AG20443 (cell line): ENCODE measurements at places on chromosomes 12 and 14.

- DNase-seq: no peak
These were observed 2.4 kb downstream of the RILPL1 start for GRCh38 chr12:123531091-123531490.

GRCh38 chr14:99586054-99586760, 17.8 kb downstream of the CCDC85C start:
- DNase-seq: no peak

GRCh38 chr12:20212658-20213555, 155.4 kb upstream of the PDE3A start:
- DNase-seq: peak; percentile 93

GRCh38 chr14:67644428-67644827, 24.7 kb downstream of the ARG2 start:
- no peak for DNase-seq

GRCh38 chr12:20510811-20511210, 142.5 kb downstream of the PDE3A start:
- no peak for DNase-seq

GRCh38 chr12:92634202-92634601, 68.6 kb upstream of the PLEKHG7 start:
- no peak for DNase-seq

DNA sequence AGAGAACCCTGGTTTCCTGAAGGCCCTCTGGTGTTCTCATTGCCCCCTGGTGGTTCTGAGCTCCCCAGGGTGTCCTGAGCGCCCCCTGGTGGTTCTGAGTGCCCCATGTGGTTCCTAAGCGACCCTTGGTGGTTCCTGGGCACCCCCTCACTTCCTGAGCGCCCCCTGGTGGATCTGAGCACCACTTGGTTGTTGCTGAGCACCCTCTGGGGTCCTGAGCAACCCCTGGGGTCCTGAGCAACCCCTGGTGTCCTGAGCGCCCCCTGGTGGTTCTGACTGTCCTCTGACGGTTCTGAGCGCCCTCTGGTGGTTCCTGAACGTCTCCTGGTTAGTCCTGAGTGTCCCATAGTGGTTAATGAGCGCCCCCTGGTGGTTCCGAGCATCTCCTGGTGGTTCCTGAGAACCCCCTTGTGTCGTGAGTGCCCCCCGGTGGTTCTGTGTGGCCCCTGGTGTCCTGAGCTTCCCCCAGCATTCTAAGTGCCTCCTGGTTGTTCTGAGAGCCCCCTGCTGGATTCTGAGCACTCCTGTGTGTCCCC, 568.3 kb downstream of the TMEM121 start:
- no peak for DNase-seq

- peak; percentile 95 for DNase-seq
These were observed 864 bp downstream of the DNAJC22 start for GRCh38 chr12:49347311-49348193.

DNA sequence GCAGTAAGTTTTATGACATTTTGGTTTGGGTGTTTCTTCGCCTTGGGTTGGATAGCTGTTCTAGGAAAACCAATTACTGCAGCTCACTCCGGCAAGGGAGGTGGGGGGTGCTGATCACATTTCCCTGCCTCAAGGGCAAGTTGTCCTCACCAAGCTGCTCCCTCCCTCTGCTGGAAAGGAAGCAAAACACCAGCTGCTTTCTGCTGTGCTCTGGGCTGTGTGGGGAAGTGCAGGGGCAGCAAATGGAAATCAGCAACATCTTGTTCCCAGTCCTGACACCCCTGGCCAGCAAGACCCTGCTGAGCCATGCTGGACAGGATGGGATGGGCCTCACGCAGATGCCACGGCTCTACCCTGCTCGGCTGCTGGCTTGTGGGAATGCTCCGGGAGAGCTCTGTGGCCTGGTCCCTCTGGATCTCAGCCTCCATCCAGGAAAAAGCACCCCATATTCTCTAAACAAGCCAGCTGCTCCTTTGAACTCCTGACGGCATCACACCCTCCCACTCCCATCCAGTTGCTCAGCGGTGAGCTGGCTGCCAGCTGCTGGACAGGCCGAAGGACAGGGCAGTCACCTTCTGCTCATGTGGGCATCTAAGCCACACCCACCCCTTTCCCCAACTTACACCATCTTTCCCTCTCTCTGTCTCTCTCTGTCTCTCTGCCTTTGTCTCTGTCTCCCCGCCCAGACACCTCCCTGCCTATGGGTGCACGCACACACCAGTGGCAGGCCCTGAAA, 52.4 kb upstream of the EIF5 start:
- peak; percentile 90 for DNase-seq

GRCh38 chr12:52229836-52230343, 3.2 kb upstream of the KRT7 start:
- no peak for DNase-seq

DNA sequence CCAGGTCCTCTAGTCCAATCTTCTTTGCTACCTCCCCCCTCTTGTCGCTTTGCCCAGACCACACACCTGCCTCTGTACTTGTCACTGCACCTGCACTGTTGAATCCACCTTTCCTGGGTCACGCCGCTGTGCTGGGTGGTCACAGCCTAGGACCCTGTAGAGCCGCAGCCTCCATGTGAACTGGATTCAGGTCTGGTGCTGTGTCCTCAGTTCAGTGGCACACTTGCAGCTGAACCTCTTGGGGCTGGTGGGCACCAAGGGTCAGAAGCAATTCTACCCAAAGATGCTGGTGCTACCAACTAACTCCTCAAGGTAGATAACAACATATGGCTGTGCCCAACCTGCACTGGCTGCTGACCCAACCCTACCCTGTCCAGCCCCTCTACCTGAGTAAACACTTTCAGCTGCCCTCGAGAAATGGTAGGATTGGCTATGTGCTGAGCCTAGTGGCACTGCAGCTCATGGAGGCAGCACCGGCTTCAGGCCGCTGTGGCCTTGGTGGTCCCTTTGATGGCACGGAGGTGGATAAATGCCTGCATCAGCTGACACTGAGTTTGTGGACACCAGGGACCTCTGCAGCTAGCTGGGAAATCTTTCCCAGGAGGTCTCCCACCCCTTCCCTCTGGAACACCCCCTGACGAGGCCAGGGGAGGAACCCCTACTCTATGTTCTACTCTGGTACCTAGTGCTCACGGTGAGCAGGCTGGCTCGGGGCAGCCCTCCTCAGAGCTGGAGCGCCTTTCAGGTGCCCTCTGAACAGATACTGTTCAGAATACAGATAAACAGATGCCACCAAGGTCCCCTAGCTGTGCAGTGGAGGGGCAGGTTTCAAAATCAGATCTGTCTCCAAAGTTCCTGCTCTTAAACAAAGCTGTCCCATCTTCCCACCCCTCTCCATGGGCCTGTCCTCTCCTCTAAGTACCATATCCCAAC, 14.3 kb downstream of the AGAP2 start:
- DNase-seq: peak; percentile 4

DNA sequence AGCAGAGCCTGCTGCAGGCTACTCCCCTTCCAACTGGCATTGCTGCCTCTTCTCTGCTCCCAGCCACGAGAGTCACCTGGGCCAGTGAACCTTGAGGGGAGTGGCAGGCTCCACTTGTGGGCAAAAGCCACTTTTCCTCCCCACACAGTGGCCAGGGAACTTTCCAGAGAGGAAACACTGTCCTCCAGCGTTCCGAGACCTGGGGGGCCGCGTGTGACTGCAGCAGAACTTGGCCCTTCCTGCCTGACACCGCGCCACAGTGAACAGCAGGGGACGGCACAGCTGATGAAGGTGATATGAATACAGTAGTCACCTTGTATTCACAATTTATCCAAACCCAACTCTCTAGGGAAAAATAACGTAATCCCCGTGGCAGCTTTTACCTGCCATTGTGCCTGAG, 114.9 kb downstream of the PIWIL1 start:
- no peak for DNase-seq

- no peak for DNase-seq
These were observed 1820.8 kb upstream of the FLRT2 start for GRCh38 chr14:83709116-83709515.

DNA sequence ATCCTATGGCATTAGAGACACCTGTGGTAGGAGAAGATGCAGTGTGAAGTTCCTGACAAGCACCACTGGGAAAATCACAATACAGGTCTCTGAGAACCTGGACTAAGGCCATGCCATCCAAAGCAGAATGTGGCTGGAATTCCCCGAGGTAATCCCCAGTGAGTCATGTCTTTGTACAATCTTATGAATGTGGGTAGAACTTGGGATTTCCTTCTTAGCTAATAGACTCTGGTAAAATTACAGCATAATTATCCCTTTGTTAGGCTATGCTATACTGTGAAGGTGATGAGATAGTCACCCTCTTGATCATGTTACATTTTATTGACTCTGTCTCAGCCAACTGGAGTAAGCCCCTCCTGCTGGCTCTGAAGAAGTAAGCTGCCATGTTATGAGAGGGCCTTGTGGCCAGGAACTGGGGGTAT, 224.3 kb upstream of the DCN start:
- DNase-seq: no peak

DNA sequence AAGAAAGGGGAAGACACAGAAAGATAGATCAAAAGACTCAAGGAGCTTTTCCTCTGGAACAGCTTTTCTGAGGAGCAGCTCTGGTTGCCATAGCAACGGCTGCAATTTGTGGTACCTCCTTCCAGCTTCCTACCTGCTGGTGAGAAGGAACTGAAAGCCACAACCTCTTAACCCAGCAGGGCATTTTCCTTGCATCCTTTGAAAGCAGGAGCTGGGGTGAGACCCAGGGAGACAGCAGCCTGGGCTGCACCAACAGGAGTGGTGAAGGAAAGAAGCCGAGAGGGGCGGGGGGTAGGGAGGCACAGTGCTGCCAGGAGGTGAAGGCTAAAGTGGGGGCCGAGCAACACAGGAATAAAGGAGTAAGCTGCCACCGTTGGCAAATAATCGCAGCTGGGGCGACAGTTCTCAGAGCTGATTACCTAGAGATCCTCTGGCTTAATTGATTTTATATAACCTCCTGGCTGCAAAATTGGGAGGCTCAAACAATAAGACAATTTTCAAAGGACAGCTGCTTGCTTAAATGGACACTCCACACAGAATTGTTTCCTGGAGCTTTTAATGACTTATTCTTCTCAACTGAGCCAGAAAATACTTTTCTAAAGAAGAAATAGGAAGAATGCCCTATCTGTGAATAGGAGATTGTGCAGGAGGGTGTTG, 129.4 kb downstream of the RPAP3 start:
- DNase-seq: no peak

GRCh38 chr12:124085419-124086296, 112.6 kb downstream of the ZNF664 start:
- no peak for DNase-seq

DNA sequence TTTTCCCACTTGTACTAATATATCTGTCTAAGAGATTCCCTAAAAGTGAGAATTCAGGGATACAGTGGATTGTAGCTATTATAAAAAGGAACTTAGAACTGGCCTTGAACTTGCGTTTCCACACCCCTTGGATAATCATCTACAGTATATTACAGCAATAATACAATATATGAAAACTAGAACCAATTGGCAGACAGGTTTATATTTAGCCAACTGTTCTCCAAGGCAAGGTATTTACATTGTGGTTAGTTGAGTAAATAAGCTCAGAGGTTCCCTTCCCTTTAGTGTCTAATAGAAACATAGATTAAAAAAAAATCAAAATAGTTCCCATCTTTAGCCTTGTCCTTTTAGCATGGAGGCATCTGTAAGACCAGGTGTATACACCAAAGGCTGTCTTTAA, 42.1 kb downstream of the LIMA1 start:
- no peak for DNase-seq

- DNase-seq: peak; percentile 20
These were observed 29.0 kb downstream of the PTPRQ start for GRCh38 chr12:80472911-80473500.

- DNase-seq: no peak
These were observed 9.1 kb downstream of the BTBD7 start for GRCh38 chr14:93323600-93324174.

GRCh38 chr12:3266638-3267037, 189.5 kb downstream of the TSPAN9 start:
- DNase-seq: no peak

DNA sequence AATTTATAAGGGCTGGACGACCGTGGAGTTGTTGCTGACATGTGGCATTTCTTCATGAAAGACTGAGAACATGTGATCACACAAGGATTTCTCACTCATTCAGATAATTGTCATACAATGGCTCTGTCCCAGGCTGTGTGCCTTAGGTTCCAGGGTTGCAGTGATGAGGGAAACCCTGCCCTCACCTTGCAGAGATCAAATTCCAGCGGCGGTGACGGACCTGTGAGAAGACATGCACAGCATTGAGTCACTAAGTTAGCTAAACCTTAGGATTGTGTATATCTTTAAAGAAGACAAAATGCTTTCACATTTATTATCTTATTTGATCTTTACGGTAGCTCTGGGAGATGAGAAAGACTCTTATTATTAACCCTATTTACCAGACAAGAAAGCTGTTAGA, 1029.1 kb downstream of the BCL11B start:
- no peak for DNase-seq

DNA sequence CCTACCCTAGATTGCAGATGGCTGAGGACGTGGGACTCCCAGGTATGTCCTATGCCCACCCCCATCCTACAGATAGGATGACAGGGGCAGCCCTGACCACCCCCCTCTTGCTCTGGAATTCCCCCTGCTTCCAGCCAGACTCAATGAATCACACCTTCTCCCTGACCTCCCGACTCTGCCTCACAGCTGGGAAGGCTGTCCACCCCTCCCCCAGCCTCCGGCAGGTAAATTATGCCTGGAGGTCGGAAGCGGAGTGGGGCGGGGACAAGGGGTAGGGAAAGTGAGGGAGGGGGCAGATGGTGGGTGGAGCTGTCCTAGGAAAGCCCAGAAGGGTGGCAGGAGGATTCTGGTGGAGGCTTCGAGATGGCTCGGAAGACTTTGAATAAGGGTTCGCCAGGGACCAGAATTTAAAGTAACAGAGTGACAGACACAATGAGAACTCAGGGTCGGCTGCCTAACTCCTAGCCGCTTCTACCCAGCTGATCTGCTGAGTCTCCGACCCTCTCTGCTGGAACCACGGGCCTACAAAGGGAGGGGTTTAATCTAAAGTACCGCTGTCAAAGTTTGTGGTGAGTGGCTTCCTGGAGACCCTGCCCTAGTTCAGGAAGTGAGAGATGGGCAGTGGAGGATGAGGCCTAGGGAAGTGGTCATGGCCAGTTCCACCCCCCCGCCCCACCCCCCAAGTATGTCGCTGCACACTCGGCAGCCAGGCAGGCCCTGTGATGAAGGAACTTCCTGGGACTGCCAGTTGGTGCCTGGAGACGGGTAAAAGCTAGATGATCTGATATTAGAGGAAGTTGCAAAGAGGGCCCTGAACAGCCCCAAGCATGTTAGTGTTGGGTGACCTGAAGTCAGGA, 4.2 kb downstream of the PLEKHG3 start:
- no peak for DNase-seq

DNA sequence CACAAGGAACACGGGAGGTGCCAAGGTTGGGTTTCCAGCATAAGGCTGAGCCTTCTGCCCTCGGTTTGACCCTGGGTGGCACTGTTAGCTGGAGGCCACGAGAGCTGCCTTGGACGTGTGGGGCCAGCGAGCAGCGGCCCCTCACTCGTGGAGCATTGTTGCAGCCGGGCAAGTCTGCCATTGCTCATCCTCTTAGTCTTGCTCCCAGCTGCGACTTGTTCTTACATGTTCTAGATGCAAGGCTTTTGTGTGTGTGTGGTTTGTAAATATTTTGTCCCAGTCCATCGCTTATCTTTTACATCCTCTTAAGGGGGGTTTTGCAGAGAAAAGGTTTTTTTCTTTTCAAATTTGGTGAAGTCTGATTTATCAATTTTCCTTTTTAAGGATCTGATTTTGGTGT, 21.1 kb upstream of the C1S start:
- DNase-seq: no peak
